Left lung (tissue), 14 donors: ENCODE measurements at places on chromosomes 5 and 9.

DNA sequence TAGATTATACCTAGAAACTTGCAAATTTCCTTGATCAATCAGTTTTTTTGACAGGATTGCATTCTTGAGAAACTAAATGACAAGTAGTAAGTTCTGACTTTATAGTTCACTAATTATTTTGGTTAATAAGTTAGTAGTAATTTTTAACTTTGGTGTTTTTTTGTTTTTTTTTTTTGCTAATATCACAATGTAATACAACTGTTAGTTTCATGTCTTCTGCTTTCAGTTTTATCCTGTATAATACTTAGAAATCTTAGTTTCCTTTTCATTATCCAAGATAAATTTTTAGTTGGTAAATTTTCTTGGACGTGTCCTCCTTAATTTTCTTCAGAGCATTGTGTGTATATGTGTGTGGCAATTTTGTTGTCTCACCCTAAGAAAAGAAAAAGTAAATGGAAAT lies 57.8 kb downstream of the CWC27 start:
- no peak for DNase-seq

DNA sequence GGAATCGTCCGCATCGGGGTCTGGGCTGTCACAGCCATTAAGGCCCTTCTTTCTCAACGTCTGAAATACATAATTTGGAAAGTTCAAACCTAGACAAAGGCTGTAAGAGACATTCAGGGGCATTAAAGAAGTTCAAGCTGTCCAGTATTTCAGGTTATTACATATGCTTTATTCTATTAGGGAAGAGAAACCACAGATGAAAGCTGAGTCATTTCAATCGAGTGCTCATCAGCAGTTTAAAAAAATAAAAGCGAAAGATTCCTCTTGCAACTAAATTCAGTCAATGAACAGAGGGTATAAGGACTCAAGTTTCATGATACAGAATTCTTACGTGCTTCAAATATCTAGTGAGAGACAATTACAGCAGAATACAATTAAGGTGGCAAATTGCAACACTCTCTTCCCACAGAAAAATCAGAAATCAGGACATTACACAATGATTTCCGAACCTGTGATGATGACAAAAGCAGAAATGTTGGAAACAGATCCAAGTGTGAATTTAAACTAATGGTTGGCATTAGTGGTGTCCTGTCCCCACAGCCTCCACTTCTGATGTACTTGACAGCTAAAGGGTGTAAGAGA lies 121.6 kb downstream of the MEF2C start:
- no peak for DNase-seq

GRCh38 chr5:151924564-151925301 lies at the start of gene GLRA1:
Gene GLRA1 (minus strand): TSS chr5:151924851. CDS start chr5:151924549, 302 bp downstream.
- DNase-seq = peak; percentile 53

- no peak for DNase-seq
Observed at GRCh38 chr9:134724202-134724911, 82.8 kb downstream of the COL5A1 start.

- no peak for DNase-seq
Observed at GRCh38 chr5:99070822-99071221, 142.0 kb upstream of the CHD1 start.

GRCh38 chr9:69018737-69019136 lies 4.8 kb upstream of the PRKACG start:
- DNase-seq = no peak

DNA sequence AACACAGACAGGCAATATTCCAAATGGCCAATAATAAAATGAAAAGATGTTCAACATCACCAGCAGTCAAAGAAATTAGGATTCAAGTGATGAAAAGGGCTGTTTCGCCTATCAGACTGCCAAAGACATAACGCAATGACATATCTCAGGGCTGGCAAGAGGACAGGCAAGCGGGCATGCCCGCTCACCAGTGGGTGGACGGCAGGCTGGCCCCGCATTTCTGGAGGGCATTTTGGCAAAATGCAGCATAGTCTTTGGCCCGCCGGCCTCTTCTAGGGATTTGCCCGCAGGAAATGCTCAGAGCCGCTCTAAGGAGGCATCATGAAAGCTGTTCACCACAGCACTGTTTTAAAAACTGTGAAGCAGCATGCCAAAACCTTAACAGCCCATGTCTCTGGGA lies 1.4 kb upstream of the PPP1R26 start:
- DNase-seq = peak; percentile 33

GRCh38 chr9:89754193-89754592 lies 149.4 kb downstream of the GADD45G start:
- DNase-seq = no peak

DNA sequence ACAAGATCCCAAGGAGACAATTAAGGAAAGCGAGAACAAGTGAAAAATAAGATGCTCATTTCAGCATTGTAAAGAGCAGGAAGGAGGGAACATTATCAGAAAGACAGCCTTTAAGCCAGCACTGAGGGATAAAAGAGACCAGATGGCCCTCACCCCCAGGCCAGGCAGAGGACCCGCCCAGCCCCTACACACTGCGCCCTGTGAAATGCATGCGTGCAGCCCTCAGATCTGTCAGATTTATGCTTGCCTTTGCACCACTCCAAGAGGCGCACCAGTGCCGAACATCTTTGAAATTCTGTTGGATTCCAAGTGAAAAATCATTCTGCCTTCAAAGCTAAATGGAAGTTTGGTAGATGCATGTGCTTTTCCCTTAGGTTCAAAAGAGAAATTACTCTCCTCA lies 378.0 kb downstream of the MLLT3 start:
- no peak for DNase-seq

- DNase-seq = no peak
Observed at GRCh38 chr5:99639905-99640304, 711.1 kb upstream of the CHD1 start.

DNA sequence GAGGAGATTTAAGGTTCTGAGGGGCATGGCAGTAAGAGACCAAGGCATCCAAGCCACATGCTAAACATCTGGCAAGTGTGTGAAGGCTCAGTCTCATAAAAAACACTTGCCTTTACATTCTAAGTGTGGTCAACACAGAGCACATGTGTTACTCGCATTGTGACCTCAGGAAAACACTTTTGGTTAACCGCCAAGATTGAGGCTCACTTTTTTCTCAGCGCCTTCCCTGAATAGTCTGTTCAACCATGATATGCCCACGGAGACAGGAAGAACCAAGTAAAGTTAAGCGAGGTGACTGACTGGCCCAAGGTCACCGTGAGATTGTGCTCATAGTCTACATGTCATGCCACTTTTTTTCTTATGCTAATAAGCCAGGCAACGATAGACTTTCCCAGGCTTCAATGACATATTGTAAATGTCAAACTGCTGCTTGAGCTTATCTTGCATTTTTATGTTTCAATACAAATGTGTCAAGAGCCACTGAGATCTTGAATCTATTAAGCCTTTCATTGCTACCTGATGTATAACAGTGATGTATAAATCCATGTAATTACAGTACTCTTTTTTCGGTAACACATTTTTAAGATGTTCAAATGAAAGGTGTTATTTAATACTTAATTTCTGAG lies 21.1 kb upstream of the IL9 start:
- DNase-seq = no peak

- DNase-seq = no peak
Observed at GRCh38 chr5:83701886-83702285, 18.8 kb downstream of the HAPLN1 start.

DNA sequence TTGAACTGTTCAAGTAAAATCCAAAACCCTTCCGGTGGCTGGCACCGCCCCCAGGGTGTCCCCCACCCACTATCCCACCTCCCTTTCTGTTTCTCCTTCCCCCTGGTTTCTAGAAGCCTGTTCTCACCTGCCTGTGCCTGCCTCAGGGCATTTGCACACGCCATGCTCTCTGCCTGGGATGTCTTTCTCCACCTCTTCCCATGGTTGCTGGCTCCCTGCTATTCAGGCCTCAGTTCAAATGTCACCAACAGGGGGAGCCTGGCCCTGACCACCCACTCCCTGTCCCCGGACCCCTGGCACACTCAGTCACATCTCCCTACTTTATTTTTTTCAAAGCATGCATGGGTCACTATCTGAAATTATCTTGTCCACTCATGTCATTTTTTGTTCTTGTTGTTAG lies 39.9 kb upstream of the EEIG1 start:
- DNase-seq = no peak

GRCh38 chr9:76932757-76933156 lies 26.8 kb upstream of the PRUNE2 start:
- no peak for DNase-seq

- no peak for DNase-seq
Observed at GRCh38 chr5:148509893-148510292, 126.1 kb downstream of the FBXO38 start.
